ENCODE measurements at places on chromosomes 1 and 21. TPM values are rescaled to one million over a fixed set of nuclear protein-coding genes. Genes with fewer than 3 reads are reported as not detected.

The TMEM200B gene
- 0.10 TPM for total RNA-seq

The CD5L gene
- total RNA-seq: not detected

The ARHGEF10L gene
- total RNA-seq: 7.2 TPM

The SPRR3 gene
- total RNA-seq: not detected

The AGBL4 gene
- not detected for total RNA-seq

The MYOG gene
- total RNA-seq: not detected

The TCEA3 gene
- 0.70 TPM for total RNA-seq

The CDA gene
- total RNA-seq: 43.7 TPM

The ERVH48-1 gene
- not detected for total RNA-seq

The CNIH3 gene
- total RNA-seq: 0.69 TPM

The MYBPH gene
- total RNA-seq: not detected

The GBP3 gene
- total RNA-seq: 0.67 TPM

The FMO2 gene
- not detected for total RNA-seq

The TCP10L gene
- total RNA-seq: 0.80 TPM

The HUNK gene
- 1.4 TPM for total RNA-seq

The NAXE gene
- 141 TPM for total RNA-seq

The ACTN2 gene
- total RNA-seq: not detected

The PRAMEF12 gene
- not detected for total RNA-seq

The CORT gene
- not detected for total RNA-seq

The RGS7 gene
- 0.02 TPM for total RNA-seq

The C1orf210 gene
- not detected for total RNA-seq

The RER1 gene
- 119 TPM for total RNA-seq

The CFAP141 gene
- not detected for total RNA-seq

The KAZN gene
- total RNA-seq: 3.4 TPM

The SPATA6 gene
- 2.2 TPM for total RNA-seq

The S100A3 gene
- total RNA-seq: 119 TPM

The CR1L gene
- 0.15 TPM for total RNA-seq

The FAM151A gene
- 0.26 TPM for total RNA-seq

The RGS5 gene
- total RNA-seq: 0.65 TPM

The MEX3A gene
- total RNA-seq: 1.7 TPM

The NEGR1 gene
- total RNA-seq: not detected

The BSDC1 gene
- 20.9 TPM for total RNA-seq

The TTC22 gene
- not detected for total RNA-seq

The EFHD2 gene
- 289 TPM for total RNA-seq

The PRAMEF14 gene
- total RNA-seq: not detected

The INAVA gene
- 53.3 TPM for total RNA-seq

The PLA2G2F gene
- total RNA-seq: not detected

The TCHHL1 gene
- not detected for total RNA-seq

The ELAPOR1 gene
- total RNA-seq: 0.53 TPM

The HTR6 gene
- 0.13 TPM for total RNA-seq

The OR2L2 gene
- not detected for total RNA-seq

The C1orf185 gene
- total RNA-seq: not detected

The SLC44A3 gene
- total RNA-seq: 1.6 TPM

The RPE65 gene
- total RNA-seq: not detected

The CD1E gene
- total RNA-seq: not detected

The AVPR1B gene
- total RNA-seq: not detected
